ENCODE measurements at places on chromosomes 1 and 21. TPM values are rescaled to one million over a fixed set of nuclear protein-coding genes. Genes with fewer than 3 reads are reported as not detected.

DNA sequence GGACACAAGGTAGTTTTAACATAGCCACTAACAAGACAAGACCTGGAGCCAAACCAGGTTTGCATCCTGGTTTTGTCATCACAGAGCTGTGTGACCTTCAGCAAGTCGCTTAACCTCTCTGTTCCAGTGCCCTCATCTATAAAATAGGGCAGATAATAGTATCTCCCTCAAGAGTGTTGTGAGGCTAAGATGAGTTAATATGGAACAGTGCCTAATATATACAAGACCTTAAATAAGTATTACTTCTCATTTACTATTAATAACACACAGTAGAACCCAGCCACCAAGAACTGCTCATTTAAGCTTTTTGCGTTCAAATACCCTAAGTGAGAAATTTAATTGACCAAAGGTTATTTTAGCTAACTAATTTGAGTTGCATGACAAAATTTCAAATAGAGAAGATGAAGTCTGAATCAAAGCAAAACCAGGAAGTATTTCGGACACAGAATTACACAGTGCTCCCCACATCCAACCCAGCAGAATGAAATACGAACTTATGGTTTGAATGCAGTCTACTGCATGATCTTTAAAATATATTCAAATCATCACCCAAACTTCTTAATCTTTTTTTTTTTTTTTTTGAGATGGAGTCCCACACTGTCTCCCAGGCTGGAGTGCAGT, 123.9 kb upstream of the KRTAP19-8 start:
- no peak overlapping the region for H3K4me3 ChIP-seq
- DNase-seq: no peak
- no peak overlapping the region for H3K27ac ChIP-seq

DNA sequence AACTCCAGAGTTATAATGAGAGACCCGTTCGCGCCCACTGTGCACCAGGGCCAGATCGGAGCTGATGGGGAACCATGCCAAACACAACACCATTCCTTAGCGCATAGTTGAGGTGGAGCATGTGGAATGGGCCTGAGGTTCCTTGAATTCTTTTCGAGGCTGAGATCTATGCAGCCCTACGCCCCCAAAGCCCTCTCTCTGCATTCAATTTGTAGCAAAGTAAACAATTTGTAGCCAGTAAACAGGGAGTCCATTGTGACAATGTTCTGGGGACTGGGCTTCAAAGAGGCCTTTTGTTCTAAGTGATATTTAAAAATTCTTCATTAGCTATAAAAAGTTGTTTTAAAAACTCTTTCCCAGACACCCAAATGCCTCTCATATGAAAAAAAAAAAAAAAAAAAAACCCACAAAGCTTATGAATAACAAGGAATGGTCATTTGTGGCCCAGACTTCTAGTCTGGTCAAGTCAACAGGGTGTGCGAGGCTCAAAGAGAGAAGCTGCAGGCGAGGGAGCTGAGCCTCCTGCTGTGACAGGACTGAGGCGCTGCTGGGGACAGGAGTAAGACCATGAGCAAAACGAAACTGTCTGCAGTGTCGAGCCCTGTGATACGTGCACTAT, 30.6 kb upstream of the KCNE2 start:
- no peaks in the 10 kb centered on the region for H3K36me3 ChIP-seq
- no peaks in the 10 kb centered on the region for H3K27me3 ChIP-seq
- no peak overlapping the region for H3K27ac ChIP-seq
- peaks cover 5% of the 10 kb centered on the region for H3K4me1 ChIP-seq
- H3K4me3 ChIP-seq: no peak overlapping the region

DNA sequence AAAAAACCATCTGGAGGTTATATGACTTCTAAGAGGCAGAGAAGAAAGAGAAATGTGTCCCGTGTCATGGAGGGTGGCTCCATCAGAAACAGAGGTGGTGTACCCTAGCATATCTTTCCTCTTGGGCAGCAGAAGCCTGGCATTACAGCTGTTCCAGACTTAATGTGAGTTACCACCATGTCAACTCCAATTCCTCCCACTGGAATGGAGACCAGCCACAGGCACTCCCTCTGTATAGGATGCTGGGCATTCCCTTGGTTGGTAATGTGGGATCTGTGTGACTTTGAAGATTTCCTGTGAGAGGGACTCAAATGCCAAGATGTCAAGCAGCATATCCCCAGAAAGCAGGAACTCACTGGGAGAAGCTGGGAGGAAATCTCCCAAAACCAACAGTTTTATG, 77.1 kb upstream of the COG2 start:
- DNase-seq: no peak
- H3K27me3 ChIP-seq: no peaks in the 10 kb centered on the region
- H3K4me3 ChIP-seq: no peak overlapping the region
- H3K27ac ChIP-seq: no peak overlapping the region
- peaks cover 27% of the 10 kb centered on the region for H3K4me1 ChIP-seq

DNA sequence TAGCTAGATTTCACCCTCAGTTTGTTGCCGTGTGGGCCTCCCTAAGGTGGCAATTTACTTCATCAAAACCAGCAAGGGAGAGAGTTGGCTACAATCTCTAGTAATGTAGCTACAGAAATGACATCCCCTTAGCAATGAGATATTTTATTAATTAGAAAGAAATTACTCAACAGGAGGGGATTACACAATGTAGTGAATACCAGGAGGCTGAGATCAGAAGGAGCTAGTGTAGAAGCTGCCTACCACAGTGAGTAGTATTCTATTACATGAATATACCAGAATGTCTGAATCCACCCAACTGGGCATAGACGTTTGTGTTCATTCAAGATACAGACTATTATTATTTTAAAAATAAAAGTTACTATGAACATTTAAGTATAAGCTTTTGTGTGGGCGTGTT, 868.2 kb upstream of the CXADR start:
- no peak overlapping the region for H3K27ac ChIP-seq
- no peak overlapping the region for H3K4me3 ChIP-seq
- H3K4me1 ChIP-seq: no peaks in the 10 kb centered on the region
- DNase-seq: no peak
- no peaks in the 10 kb centered on the region for H3K27me3 ChIP-seq
- no peaks in the 10 kb centered on the region for H3K36me3 ChIP-seq

DNA sequence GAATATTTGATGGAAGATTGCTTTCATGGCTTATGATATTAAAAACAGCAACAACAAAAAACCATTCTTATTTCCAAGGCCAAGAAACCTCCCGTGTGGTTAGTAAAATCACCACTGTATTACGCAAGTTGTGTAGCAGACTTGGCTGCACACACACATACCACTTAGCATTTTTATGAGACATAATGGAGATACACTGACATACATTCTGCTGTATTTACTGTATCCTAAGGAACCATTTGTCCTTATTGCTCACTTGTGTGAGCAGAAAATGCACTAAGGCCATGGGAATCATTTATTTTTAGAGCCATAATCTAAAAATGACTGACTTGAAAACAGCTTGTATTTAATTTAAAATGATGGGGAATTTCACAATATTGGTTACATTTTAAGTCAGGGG, 584 bp upstream of the C1orf141 start:
- no peak overlapping the region for H3K4me3 ChIP-seq
- no peak for DNase-seq
- H3K36me3 ChIP-seq: no peaks in the 10 kb centered on the region
- H3K27ac ChIP-seq: no peak overlapping the region

DNA sequence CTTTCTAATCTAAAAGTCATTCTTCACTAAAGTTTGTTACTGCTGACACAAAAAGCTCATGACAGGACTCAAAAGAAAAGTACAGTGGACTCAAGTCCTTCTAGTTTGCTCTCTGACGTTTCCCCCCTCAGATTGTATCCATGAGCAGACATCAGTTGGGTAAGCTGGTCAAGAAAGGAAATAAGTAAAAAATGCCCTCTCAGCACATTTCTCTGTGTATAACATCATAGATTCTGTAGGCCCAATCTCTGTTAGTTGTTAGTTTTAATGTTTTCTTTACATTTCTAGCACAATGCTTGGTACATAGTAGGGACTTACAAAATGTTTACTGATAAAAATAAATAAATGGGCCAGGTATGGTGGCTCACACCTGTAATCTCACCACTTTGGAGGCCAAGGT, 96.8 kb downstream of the NR5A2 start:
- H3K4me3 ChIP-seq: no peak overlapping the region
- peaks cover under 1% of the 10 kb centered on the region for H3K4me1 ChIP-seq
- H3K36me3 ChIP-seq: no peaks in the 10 kb centered on the region
- H3K27ac ChIP-seq: no peak overlapping the region

- no peak overlapping the region for H3K27ac ChIP-seq
- H3K4me1 ChIP-seq: no peaks in the 10 kb centered on the region
- no peaks in the 10 kb centered on the region for H3K27me3 ChIP-seq
- no peak overlapping the region for H3K4me3 ChIP-seq
- no peaks in the 10 kb centered on the region for H3K36me3 ChIP-seq
Measured at GRCh38 chr21:16159213-16159970, 429.6 kb downstream of the USP25 start.

DNA sequence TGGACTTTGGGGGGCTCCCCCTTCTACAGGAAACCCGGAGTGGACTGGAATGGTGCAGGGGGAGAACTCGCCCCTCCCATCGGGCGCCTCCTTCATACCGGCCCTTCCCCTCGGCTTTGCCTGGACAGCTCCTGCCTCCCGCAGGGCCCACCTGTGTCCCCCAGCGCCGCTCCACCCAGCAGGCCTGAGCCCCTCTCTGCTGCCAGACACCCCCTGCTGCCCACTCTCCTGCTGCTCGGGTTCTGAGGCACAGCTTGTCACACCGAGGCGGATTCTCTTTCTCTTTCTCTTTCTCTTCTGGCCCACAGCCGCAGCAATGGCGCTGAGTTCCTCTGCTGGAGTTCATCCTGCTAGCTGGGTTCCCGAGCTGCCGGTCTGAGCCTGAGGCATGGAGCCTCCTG, at the start of gene TNFRSF14:
TSS of gene TNFRSF14 (plus strand) at position 95 of the 401 bp plus-strand sequence. CDS start at position 389, 294 bp downstream.
- DNase-seq: peak; percentile 69
- peaks cover 36% of the 10 kb centered on the region for H3K36me3 ChIP-seq
- peak within 1 kb of the TSS; percentile 77 for H3K4me3 ChIP-seq
- no peaks in the 10 kb centered on the region for H3K27me3 ChIP-seq
- peak within 1 kb of the TSS; percentile 97 for H3K27ac ChIP-seq

GRCh38 chr1:116739371-116740012, 14.7 kb upstream of the CD2 start:
- H3K4me1 ChIP-seq: peaks cover 39% of the 10 kb centered on the region
- no peak overlapping the region for H3K27ac ChIP-seq
- no peak overlapping the region for H3K4me3 ChIP-seq
- no peak for DNase-seq

GRCh38 chr1:214967865-214968575, 114.5 kb upstream of the KCNK2 start:
- no peak overlapping the region for H3K27ac ChIP-seq
- H3K4me3 ChIP-seq: no peak overlapping the region
- H3K27me3 ChIP-seq: no peaks in the 10 kb centered on the region
- no peak for DNase-seq
- no peaks in the 10 kb centered on the region for H3K4me1 ChIP-seq

DNA sequence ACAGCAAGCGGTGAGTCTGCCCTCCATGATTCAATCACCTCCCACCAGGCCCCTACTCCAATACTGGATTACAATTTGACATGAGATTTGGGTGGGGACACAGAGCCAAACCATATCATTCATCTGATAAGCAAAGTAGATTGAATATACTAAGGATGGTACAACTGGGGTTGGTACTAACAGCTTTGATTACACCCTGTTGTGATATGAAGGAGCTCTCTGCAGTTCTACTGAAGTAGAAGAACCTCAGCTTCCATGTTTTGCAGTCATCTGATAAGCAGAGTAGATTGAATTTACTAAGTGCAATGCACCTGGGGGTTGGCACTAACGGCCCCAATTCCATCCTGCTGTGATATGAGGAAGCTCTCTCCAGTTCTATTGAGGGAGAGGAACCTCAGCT, 31.1 kb downstream of the RWDD3 start:
- H3K27ac ChIP-seq: no peak overlapping the region
- no peaks in the 10 kb centered on the region for H3K27me3 ChIP-seq
- no peaks in the 10 kb centered on the region for H3K36me3 ChIP-seq
- no peak for DNase-seq

GRCh38 chr21:40080385-40080784, 213.1 kb downstream of the PCP4 start:
- H3K36me3 ChIP-seq: no peaks in the 10 kb centered on the region
- no peaks in the 10 kb centered on the region for H3K27me3 ChIP-seq
- no peaks in the 10 kb centered on the region for H3K4me1 ChIP-seq
- no peak overlapping the region for H3K4me3 ChIP-seq
- no peak overlapping the region for H3K27ac ChIP-seq
- no peak for DNase-seq

DNA sequence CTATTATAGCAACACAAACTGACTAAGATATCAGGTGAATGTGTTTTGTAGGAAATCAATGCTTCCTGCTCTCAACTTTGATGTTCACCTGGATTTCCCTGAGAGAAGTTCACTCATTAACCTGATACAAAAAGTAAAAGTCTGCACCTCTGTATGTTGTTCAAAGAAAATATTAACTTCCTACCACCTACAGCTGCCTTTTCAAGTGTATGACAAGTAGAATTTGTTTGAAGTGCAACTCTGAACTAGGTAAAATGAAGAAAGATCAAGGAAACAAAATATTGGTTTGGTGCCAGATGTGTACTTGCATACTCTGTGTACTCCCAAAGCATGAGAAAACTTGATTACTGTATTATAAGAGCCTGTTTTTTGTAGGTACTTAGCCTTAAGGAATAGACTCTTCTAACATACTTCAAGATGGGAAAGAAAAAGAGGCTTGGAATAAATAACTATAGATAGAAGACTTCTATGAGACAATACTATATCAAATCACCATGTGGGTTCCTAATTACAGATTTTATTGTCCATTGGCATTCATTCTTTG, 193.4 kb downstream of the APP start:
- no peak for DNase-seq
- no peaks in the 10 kb centered on the region for H3K27me3 ChIP-seq
- H3K27ac ChIP-seq: no peak overlapping the region
- H3K4me1 ChIP-seq: no peaks in the 10 kb centered on the region
- no peak overlapping the region for H3K4me3 ChIP-seq
- H3K36me3 ChIP-seq: peaks cover 88% of the 10 kb centered on the region

GRCh38 chr1:29299446-29299845, 63.1 kb downstream of the PTPRU start:
- H3K4me3 ChIP-seq: no peak overlapping the region
- DNase-seq: no peak
- no peaks in the 10 kb centered on the region for H3K4me1 ChIP-seq
- no peaks in the 10 kb centered on the region for H3K27me3 ChIP-seq
- no peak overlapping the region for H3K27ac ChIP-seq

DNA sequence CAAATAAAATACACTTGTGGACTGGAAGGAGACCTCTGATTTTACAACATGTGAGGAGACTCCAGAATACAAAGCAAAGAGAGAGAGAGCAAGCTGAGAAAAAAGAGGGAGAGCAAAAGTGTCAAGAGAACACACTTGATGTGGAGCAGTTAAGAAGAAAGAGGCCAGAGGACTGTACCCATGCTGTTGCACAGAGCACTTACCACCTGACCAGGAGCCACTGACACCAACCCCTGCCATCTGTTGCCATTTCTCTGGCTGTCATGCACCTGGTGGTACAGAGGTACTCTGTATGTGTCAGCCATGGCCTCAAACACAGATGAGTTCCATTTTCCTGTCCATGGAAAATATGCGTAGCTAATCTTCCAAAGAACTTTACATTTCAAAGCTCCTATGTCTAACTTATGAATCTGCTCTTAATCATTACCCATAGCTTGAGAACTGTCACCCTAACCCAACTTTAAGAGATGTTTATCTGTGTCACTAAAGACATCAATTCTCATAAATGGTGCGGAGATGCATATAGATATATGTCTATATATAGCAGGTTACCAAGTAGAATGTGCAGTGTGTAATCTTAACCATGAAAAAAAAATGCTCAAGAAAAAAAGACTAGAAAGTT, 32.8 kb upstream of the ABCD3 start:
- peaks cover 8% of the 10 kb centered on the region for H3K4me1 ChIP-seq
- H3K27me3 ChIP-seq: no peaks in the 10 kb centered on the region
- no peak overlapping the region for H3K4me3 ChIP-seq
- DNase-seq: no peak
- H3K27ac ChIP-seq: no peak overlapping the region

The AMY2B gene
- 1.9 TPM for polyA plus RNA-seq

The BLACAT1 gene
- polyA plus RNA-seq: not detected

The FAM110D gene
- not detected for polyA plus RNA-seq

The CD247 gene
- polyA plus RNA-seq: 1.6 TPM

Measured in CD14-positive monocyte (primary cell).